Fibroblast of skin of abdomen (primary cell): ENCODE measurements at places on chromosomes 4 and X.

- DNase-seq = no peak
These were observed 342.8 kb downstream of the PPARGC1A start for GRCh38 chr4:23547096-23547495.

DNA sequence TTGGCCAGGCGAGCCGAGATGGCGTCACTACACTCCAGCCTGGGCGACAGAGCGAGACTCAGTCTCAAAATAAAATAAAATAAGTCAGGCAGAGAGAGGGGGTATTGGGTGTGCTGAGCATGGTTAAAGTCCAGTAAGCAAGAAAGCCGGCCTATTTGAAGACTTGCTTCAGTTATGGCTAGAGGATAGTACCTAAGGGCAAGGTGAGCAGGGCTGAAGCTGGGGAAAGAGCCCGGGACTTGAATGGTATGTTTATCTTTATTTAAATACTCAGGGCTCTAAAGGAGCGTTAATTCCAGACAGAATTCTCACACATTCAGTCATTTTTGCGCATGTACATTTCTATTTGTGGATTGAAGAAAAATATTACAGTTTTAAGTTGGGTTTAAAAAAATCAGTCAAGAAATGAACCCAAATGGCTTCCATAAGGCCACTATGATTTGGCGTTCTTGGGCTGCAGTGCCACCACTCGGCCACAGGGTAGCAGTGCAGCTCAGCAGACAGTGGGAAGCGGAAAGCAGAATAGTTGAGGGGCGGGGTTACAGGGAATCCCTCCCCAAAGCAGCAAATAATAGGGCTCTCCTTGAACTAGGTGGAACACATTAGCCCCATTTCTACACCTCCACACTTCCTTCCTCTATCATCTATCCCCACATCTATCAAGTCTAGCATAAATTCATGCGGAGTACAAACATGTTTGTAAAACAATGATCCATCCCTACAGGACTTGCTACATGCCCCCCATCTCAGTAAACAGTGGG lies 37.2 kb upstream of the SH3D19 start:
- peak; percentile 77 for DNase-seq

GRCh38 chr4:15469402-15470127 lies at the start of gene CC2D2A:
Gene CC2D2A (plus strand): TSS chr4:15469882. CDS start chr4:15475933, 6,051 bp downstream.
- peak; percentile 31 for DNase-seq

DNA sequence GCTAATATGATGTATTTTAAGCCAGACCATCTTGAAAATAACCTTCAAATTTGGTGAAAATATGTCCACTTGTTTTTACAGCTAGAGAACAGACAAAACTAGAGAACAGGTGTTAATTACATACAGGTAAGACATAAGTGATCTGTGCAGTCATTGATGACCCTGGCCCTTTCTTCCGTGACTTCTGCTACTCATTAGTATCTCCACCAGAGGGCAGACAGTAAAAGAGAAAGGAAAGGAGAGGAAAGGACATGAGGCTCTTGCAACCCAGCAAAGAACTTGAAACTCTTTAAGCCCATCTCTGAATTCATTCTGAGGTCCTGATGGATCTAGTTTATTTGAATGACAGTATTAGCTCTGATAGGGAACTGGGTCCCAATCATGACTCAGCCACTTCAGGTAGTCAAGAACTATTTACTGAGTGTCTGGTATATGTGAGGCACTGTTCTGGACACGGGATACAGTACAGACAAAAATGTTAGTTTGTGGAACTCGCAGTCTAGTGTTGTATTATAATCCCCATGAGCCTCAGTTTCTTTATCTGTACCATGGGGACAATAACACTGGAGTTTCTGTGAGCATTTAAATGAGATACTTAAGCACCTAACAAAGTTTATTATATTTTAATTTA lies 121.0 kb upstream of the TEX13D start:
- DNase-seq = peak; percentile 35

GRCh38 chrX:150763810-150764209 lies 70.6 kb downstream of the MTMR1 start:
- DNase-seq = no peak

DNA sequence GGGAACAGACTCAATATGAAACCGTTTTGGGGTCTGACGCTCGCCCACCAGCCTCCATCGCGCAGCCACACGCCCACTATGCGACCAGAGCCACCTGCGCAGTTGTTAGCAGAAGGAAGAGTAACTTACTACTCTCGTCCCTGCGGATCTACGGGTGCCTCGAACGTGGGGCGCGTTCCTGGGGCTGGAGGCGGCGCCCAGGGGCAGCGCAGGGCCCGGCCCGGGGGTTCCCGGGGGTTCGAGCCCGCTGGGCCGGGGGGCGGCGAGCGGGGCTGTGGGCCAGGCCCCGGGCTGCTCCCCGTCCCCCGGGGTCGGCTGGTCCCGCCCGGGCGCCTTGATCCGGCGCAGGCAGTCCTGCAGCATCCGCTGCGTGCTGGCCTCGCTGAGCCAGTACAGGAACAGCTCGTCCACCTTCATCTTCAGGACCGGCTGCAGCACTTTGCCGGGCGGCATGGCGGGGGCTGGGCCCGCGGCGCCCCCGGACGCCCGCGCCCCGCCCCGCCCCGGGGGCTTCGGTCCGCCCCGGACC lies 404 bp downstream of the PPP2R3B start:
- DNase-seq = no peak

DNA sequence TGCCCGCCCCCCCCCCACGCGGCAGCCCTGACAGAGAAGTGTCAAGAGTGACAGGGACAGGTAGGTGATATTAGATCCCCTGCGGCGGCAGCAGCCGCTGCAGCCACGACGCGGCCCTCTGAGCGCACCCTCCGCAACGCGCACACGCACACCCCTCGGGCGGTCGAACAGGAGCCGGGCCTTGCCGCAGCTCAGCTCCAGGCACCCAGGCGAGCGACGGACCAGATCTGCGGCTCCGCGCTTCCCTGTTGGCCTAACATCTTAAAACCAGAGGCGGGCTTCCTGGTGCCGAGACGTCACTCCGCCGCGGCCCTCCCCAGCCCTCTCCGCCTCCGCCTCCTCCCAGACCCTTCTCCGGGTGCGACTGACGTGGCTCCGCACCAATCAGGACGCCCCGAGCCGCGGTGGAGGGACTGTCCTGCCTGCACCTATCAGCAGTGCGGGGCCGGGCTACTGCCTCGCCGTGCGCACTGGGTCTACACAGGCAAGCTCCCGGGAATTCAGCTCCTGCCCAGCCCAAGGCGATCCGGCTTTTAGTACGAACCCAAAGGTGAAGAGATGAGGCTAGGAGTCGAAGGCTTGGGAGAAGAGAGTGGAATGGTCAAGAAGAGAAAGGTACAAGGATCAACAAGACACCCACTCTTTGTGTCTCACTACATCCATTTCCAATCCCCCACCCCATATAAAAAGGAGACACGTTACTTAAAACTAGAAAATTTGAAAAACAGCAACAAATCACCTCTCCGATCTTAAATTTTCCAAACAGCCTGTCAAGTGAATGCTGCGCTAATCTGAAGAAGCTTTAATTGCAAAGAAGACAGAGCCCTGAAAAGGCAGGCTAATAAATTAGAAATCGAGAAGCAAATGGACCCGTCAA lies at the start of gene PITX2:
Gene PITX2, minus strand, starts transcription at position 237 of the 877 bp plus-strand sequence. CDS start 617 bp downstream, outside the sequence.
- DNase-seq = peak; percentile 98
